Renal pelvis (tissue), 12 donors: ENCODE measurements at places on chromosomes 7 and 10. TPM values are rescaled to one million over a fixed set of nuclear protein-coding genes. Genes with fewer than 3 reads are reported as not detected.

The TDRD1 gene
- 0.04 TPM for polyA plus RNA-seq

The FAM25A gene
- not detected for polyA plus RNA-seq

The ZNF138 gene
- polyA plus RNA-seq = 17.4 TPM

The FKBP14 gene
- 18.4 TPM for polyA plus RNA-seq

The ABCC2 gene
- polyA plus RNA-seq = 14.3 TPM

The PLCE1 gene
- 29.4 TPM for polyA plus RNA-seq

- peak; percentile 15 for DNase-seq
Observed at GRCh38 chr10:89591796-89592271, 53.2 kb downstream of the PANK1 start.

DNA sequence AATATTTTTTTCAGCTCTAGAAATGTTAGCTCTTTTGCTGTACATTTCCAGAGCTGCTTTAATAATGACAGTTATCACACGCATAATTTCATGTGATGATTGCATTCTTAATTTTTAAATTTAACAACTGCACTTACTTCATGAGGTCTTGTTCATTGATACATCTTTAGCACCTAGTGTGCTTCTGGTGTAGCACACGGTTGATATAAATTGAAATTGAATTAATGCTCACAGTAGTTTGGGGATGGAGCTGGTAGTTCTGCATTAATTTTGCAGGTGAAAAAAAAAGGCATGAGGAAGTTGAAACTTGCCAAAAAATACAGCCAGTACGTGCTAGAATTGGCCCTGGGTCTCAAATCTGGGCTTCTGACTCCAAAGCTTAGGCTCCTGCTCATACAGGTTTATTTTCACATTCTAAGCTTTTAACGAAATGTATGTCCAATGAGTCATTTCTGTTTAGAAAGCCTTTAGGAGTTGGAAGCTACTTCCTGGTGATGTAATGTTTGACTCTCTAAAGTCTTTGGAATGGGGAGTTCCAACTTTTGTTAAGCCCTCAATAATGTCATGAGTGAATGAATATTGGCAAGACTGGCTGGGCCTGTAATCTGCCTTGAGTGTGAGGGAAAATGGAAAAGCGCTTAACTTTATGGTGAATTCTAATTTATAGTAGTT is 62.5 kb downstream of the DAGLB start:
- no peak for DNase-seq

- peak; percentile 64 for DNase-seq
Observed at GRCh38 chr10:70232155-70232858, 922 bp downstream of the PPA1 start.

- no peak for DNase-seq
Observed at GRCh38 chr7:42925630-42926029, 6.3 kb downstream of the PSMA2 start.

DNA sequence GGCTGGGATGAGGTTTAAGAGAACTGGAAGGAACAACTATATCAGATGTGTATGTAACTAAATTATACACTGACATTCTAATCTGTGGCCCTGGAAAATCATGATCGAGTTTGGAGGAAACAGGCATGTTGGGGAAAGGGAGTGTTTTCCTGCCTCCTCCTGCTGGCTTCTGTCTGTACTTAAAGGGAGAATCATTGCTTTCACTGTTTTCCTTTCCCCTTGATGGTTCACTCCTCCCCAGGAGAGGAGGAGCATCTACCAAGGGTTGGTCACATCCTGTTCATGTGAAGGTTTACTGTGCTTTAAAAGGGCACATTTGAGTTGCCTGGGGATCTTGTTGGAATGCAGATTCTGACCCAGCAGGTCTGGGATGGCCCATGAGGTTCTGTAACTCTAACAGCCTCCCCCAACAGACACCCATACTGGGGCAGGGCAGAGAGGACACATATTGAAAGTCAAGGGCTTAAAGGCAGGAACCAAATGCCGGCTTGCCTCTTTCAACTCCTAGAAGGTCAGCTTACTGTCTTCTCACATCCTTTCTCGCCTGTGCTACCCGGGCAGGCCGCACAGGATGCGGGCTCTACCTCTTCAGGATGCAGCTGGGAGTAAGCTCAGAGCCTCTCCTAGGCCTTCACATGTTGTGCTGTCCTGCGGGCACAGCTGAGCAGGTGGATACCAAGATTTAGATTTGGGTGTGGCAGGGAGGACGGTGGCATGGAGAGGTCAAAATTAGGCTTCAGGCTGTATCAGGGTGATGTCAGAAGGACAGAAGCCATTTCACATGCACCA is 694.8 kb downstream of the KCNMA1 start:
- DNase-seq = no peak

DNA sequence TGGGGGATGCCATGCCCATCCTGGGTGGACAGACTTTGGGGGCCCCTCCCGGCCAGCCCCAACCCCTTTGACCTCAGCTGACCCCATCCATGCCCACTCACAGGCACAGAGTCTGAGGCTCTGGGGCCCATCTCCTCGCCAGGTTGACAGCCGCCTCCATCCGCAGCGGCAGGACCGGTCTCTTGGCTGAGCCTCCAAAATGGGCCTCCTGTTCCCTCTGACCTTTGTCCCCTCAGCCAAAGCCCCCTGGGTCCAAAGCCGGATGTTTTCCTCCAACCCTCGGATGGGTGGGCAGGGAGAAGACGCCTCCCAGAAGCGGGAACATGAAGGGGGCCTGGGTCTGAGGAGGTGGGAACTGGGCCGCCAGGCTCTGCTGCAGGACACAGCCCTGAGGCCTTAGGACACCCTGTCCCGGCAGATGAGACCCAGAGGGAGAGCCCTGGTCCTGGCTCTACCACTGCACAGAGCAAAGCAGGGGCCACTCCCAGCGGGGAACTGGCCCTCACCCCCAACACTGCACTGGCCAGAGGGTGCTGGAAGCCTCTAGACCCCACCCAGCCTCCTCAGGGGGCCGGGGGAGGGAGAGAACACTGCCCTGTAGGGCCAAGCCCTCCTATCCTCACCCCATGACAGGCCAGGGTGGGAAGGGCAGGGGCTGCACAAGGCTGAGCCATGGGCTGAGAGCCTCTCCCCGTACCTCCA is 12.6 kb downstream of the PDGFA start:
- DNase-seq = no peak

- DNase-seq = peak; percentile 45
Observed at GRCh38 chr10:51063659-51064535, 10.4 kb upstream of the PRKG1 start.

GRCh38 chr10:17841050-17841449 is 31.9 kb downstream of the MRC1 start:
- no peak for DNase-seq

DNA sequence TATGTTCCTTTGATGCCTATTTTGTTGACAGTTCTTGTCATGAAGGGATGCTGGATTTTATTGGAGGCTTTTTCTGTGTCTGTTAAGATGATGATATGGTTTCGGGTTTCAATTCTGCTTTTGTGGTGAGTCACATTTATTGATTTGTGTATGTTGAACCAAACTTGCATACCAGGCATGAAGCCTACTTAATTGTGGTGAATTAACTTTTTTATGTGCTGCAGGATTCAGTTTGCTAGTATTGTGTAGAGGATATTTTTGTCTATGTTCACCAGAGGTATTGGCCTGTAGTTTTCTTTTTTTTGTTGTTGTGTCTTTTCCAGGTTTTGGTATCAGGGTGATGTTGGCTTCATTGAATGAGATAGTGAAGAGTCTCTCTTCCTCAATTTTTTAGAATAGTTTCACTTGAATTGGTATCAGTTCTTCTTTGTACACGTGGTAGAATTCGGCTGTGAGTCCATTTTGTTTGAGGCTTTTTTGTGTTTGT is 345.9 kb downstream of the KIF20B start:
- DNase-seq = no peak

DNA sequence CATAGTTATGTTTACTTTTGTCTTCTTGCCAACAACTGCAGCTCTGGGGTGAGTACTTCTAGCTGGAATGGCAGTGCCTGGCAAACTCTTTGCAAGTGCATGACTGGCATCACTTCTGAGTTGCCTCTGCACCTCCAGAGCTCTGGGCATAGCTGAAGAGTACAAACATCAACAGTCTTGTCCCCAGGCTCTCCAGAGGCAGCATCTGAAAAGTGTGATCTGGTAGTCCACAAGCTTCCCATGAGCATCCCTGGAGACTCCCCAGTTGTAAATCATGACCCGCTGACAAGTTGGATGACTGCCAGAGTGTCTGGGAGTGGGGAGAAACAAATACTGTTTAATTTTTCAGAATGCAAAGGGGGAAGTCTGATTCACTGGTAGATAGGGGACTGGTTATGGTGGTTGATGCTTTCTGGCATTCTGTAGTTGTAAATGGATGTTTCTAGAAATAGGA is 138.9 kb upstream of the CDK13 start:
- DNase-seq = peak; percentile 52

- no peak for DNase-seq
Observed at GRCh38 chr7:127820732-127821085, 168.7 kb downstream of the SND1 start.

GRCh38 chr7:134446923-134447322 is 12.0 kb downstream of the AKR1B1 start:
- DNase-seq = no peak

- DNase-seq = no peak
Observed at GRCh38 chr10:48701941-48702340, 17.3 kb downstream of the WDFY4 start.

- no peak for DNase-seq
Observed at GRCh38 chr10:119296703-119297102, 89.3 kb downstream of the GRK5 start.

DNA sequence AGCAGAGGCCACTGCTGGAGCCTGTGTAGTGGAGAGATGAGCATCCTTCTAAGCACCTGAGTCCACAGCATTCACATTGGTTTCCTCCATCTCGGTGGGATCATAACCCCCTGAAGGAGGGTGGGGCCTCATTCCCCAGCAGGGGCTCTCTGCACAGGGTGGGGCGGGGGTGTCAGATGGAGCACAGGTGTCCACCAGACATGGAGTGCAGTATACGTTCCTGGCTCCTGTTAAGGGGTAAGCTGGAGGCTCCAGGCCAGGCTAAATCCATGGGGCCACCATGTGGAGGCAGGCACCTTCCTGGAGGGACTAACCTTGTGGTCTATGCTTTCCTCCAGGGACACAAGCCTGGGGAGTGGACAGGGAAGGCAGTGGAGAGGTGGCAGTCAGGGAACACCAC is 252.6 kb downstream of the GRID1 start:
- DNase-seq = no peak
